Adrenal gland (tissue), 19 donors: ENCODE measurements at places on chromosomes 4 and X.

- H3K4me1 ChIP-seq, result no peaks in the 10 kb centered on the region
- H3K27me3 ChIP-seq, result no peaks in the 10 kb centered on the region
- no peak overlapping the region for H3K4me3 ChIP-seq
- no peaks in the 10 kb centered on the region for H3K36me3 ChIP-seq
- no peak for DNase-seq
These were observed 38.9 kb upstream of the SULT1B1 start for GRCh38 chr4:69799337-69799736.

GRCh38 chr4:2927016-2927695, 36.0 kb downstream of the NOP14 start:
- H3K27me3 ChIP-seq, result no peaks in the 10 kb centered on the region
- peaks cover 90% of the 10 kb centered on the region for H3K36me3 ChIP-seq
- H3K4me3 ChIP-seq, result no peak overlapping the region
- no peaks in the 10 kb centered on the region for H3K4me1 ChIP-seq

GRCh38 chr4:77110730-77111129, 34.9 kb upstream of the CCNI start:
- H3K36me3 ChIP-seq, result no peaks in the 10 kb centered on the region
- no peak overlapping the region for H3K4me3 ChIP-seq
- no peaks in the 10 kb centered on the region for H3K4me1 ChIP-seq
- H3K27ac ChIP-seq, result no peak overlapping the region

GRCh38 chr4:33054161-33054560, 2334.0 kb downstream of the PCDH7 start:
- H3K27ac ChIP-seq, result no peak overlapping the region
- no peak for DNase-seq
- no peaks in the 10 kb centered on the region for H3K36me3 ChIP-seq

DNA sequence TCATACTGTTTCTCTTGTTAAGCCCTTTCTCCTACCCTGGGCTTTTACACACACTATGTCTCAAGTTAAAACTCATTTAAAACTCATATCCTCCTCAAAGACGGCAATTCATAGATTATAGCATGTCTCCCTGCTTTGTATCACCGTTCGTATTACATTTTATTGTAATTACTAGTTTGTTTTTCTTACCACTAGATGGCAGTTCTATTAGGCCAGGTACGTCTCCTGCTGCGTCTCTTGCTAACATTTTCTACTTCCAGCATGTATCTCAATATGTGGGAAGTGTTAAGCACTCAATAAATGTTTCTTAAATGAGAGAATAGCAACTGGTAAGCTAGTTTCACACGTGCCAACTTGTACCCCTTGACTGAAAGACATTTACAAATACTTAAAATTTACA, 450.3 kb upstream of the PCDH7 start:
- no peaks in the 10 kb centered on the region for H3K36me3 ChIP-seq
- H3K27ac ChIP-seq, result no peak overlapping the region
- no peaks in the 10 kb centered on the region for H3K4me1 ChIP-seq
- no peaks in the 10 kb centered on the region for H3K27me3 ChIP-seq
- no peak overlapping the region for H3K4me3 ChIP-seq

GRCh38 chr4:113145519-113146291, 96.3 kb downstream of the ANK2 start:
- H3K27ac ChIP-seq, result no peak overlapping the region
- no peak overlapping the region for H3K4me3 ChIP-seq
- no peaks in the 10 kb centered on the region for H3K27me3 ChIP-seq
- H3K36me3 ChIP-seq, result no peaks in the 10 kb centered on the region
- no peaks in the 10 kb centered on the region for H3K4me1 ChIP-seq

- peaks cover 12% of the 10 kb centered on the region for H3K4me1 ChIP-seq
- H3K27me3 ChIP-seq, result no peaks in the 10 kb centered on the region
- H3K4me3 ChIP-seq, result no peak overlapping the region
- DNase-seq, result no peak
- no peaks in the 10 kb centered on the region for H3K36me3 ChIP-seq
These were observed 52.8 kb downstream of the SPRY1 start for GRCh38 chr4:123449362-123449761.

DNA sequence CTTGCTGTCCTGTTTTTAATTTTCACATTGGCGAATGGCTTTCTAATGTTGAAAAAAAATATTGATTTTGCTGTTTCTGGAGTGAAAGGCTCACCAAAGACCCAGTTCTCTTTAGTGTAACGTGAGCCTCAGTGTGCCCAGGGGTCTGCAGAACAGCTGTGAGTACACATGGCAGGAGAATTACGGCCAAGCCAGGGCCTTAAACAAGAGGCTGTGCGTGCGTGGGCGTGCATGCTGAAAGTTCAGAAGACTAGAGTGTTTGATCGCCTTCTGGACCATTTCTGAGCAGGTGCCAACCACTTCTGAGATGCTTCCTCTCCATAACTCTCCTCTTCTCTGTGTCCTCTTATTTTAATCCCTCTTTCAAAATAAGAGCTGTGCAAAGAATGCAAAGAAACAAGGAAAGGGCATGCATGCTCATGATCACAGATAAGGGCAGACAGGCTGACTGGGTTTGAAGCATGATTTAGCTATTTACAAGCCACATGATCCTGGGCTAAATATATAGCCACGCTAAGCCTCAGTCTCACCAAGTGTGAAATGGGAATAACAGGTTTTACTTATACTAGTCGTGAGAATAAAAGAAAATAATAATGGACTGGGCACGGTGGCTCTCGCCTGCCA, 9.9 kb downstream of the PHEX start:
- no peak for DNase-seq
- no peaks in the 10 kb centered on the region for H3K4me1 ChIP-seq
- no peaks in the 10 kb centered on the region for H3K36me3 ChIP-seq
- H3K27ac ChIP-seq, result no peak overlapping the region

- H3K4me3 ChIP-seq, result peak overlapping the region; percentile 26
- no peaks in the 10 kb centered on the region for H3K27me3 ChIP-seq
- H3K4me1 ChIP-seq, result no peaks in the 10 kb centered on the region
- no peaks in the 10 kb centered on the region for H3K36me3 ChIP-seq
- H3K27ac ChIP-seq, result peak overlapping the region; percentile 57
These were observed 1.3 kb upstream of the EOLA2 start for GRCh38 chrX:149939655-149939904.

- H3K36me3 ChIP-seq, result no peaks in the 10 kb centered on the region
- H3K27me3 ChIP-seq, result no peaks in the 10 kb centered on the region
- H3K4me1 ChIP-seq, result no peaks in the 10 kb centered on the region
- no peak overlapping the region for H3K4me3 ChIP-seq
- no peak overlapping the region for H3K27ac ChIP-seq
These were observed 47.6 kb downstream of the THOC2 start for GRCh38 chrX:123685232-123685631.

DNA sequence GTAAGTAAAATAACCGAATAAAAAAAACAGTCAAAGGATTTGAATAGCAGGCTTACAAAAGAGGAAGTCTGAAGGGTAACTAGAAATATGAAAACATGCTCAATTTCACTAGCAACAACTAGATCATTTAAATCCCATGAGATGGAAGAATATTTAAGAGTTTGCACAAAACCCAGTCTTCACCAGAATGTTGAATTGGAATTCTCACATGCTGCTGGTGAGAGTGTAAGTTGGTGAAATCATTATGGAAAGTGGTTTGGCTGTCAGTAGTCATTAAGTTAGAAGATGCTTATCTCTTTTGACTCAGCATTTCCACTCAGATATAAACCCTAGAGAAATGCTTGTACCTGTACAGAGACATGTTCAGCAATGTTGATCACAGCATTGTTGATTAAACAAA, 110.1 kb downstream of the PGRMC2 start:
- no peaks in the 10 kb centered on the region for H3K27me3 ChIP-seq
- H3K36me3 ChIP-seq, result no peaks in the 10 kb centered on the region
- H3K4me3 ChIP-seq, result no peak overlapping the region
- no peak overlapping the region for H3K27ac ChIP-seq

GRCh38 chrX:38898261-38898660, 97.0 kb downstream of the MID1IP1 start:
- DNase-seq, result no peak
- no peak overlapping the region for H3K27ac ChIP-seq
- peaks cover 5% of the 10 kb centered on the region for H3K27me3 ChIP-seq
- no peak overlapping the region for H3K4me3 ChIP-seq
- H3K4me1 ChIP-seq, result no peaks in the 10 kb centered on the region

DNA sequence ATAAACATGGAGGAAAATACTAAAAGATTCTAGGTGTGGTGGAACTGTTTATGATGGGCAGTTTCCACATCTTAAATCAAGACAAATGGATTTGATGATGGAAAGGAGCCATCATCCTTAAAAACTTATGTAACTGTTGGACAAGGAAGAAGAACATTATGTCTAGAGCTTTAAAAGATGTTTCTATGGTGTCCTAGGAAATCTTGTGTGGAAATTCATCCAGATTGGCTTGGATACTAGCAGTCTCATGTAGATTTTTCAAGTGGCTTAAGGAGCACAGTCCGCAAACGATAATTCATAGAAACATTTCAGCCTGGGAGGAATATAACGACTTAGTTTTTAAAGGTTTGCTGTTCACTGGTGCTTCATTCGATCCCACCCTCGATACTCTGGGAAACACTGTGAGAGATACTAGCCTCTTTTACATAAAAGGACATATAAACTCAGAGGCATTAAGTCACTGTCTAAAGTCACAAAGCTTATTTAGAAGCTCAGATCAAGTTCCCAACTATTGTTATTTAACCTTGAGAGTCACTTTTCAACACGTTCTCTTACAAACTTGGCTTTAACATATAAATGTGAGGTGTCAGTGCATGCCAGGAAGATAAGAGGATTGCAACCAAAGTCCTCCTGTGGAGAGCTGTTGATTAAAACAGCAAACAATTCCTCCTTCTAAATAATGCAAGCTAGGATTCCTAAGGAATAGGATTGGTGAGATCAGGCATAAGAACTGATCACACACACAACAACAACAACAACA, 135.7 kb upstream of the SCML1 start:
- H3K27ac ChIP-seq, result no peak overlapping the region
- DNase-seq, result no peak
- H3K27me3 ChIP-seq, result no peaks in the 10 kb centered on the region
- peaks cover 14% of the 10 kb centered on the region for H3K4me1 ChIP-seq
- no peaks in the 10 kb centered on the region for H3K36me3 ChIP-seq

- H3K27me3 ChIP-seq, result no peaks in the 10 kb centered on the region
- H3K36me3 ChIP-seq, result no peaks in the 10 kb centered on the region
- H3K4me3 ChIP-seq, result no peak overlapping the region
- no peak for DNase-seq
- no peak overlapping the region for H3K27ac ChIP-seq
These were observed 1.5 kb upstream of the CXCL2 start for GRCh38 chr4:74100531-74100930.

DNA sequence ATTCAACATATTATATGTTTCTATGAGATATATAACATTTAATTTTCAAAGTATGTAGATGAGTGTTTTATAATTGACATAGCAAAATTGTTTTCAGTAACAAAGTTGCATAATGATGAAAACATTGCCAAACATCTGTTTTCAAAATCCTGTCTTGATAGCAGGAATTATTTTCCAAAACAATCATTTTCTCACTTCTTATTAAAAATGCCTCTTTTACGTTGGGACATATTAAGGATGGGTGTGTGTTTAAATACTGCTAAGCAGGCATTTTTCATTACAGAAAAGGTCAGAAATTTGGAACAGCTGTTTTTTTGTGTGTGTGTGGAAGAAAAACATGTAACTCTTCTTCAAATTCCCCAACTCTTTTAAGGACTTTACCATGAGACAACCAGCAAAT, 452.0 kb downstream of the SPRY1 start:
- no peak overlapping the region for H3K27ac ChIP-seq
- H3K27me3 ChIP-seq, result no peaks in the 10 kb centered on the region
- H3K36me3 ChIP-seq, result no peaks in the 10 kb centered on the region
- DNase-seq, result no peak
- no peak overlapping the region for H3K4me3 ChIP-seq
